ENCODE measurements at places on chromosomes 6 and 20.

DNA sequence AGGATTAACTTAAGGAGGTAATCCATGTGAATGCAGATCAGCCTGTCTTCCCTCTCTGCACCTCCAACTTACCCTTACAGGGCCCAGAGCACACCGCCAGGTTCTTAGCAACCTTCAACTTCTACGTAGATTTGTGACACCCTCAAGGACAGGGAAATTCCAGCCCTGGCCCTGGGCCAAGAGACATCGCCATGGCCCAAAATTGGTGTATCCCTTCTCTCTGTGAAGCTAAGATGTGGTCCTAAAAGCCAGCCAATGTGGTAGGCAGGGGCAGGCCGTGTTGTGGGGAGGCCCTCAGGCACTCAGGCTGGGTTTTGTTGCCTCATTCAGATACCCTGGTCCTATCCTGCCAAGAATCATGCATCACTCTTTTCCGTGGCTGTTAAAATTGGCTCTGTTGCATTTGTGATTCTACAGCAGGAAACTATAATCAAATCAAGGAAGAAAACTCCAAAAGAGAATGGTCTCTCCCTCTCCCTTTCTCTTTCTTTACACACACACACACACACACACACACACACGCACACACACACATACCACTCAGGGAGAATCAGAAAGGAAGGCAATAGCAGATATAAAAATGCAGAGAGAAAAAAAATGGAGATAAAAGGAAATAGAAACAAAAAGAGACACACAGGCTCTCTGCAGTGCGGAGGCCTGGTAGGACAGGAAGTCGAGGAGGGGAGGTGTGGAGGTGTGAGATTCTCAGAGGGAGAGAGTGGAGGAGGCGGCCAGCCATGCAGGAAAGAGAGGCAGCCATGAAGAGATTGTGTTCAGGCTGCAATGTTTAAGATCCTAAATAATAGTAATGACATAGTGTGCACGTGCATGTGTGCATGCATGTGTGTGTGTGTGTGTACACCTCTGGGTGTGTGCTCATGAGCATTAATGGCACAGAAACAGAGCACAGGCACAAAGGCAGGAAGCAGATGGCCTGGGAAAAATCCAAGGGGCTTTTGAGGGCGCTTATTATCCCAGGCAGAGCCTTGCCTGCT is 201.8 kb upstream of the LRFN2 start:
- no peak for DNase-seq

GRCh38 chr6:27669624-27670301 is 196.9 kb upstream of the ZNF184 start:
- DNase-seq = no peak

- DNase-seq = no peak
These were observed 68.2 kb upstream of the TNFAIP3 start for GRCh38 chr6:137798846-137799245.

GRCh38 chr20:32079655-32080109 is 27.6 kb downstream of the HCK start:
- no peak for DNase-seq

- no peak for DNase-seq
These were observed 742.0 kb upstream of the POU3F2 start for GRCh38 chr6:98092331-98092730.

DNA sequence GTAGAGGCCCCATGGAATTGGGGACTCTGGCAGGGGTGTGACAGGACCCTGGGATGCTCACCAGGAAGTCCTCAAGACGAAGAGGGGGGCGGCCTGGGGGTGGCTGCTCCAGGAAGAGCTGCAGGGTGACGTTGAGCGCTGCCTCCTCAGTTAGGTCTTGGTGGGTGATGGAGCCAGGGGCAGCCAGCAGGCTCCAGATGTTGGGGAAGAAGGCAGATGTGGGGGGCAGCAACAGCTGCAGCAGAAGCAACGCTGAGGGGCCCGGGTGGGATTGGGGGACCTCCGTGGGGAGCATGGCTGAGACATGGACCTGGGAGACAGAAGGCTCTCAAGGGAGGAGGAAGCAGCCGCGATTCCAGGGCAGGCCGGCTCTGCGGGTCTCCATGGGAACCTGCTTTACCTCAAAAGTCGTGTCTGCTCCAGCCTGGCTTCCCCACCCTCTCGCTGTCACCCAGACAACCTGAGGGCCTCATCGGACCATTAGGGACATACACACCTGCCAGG is 591 bp downstream of the VWA7 start:
- no peak for DNase-seq

DNA sequence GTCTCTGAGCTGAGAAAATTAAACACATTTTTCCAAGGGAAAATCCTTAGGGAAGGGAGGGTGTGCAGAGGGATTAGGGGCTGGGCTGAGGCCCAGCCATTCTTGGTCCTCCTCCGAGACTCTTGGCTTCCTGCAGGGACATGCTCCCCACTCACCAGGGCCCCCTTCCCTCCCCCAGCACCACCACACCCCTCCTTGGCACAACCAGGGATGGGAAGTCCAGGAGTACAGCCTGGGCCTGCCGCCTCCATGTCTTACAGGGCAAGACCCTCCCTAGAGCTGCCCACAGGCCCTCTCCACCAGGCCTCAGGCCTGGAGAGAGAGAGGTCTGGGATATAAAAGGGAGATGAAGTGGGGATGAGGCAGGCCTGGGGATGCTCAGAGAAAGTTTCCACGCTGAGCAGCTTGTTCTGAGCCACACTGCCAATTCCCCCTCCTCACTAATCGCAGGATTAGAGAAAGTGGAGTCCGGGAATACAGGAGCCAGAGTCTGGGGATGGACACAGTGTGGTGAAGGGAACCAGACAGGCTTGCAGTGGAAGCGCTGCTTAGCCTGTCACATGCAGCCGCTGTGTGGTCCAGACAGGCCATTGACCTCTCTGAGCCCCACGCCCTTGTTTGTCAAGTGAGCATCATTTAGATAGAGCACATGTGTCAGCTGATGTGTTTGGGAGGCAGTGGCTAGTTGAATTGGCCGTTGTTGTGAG is 105.5 kb downstream of the MRPL14 start:
- no peak for DNase-seq

- DNase-seq = no peak
These were observed 320.1 kb downstream of the BTBD3 start for GRCh38 chr20:12237772-12238171.

DNA sequence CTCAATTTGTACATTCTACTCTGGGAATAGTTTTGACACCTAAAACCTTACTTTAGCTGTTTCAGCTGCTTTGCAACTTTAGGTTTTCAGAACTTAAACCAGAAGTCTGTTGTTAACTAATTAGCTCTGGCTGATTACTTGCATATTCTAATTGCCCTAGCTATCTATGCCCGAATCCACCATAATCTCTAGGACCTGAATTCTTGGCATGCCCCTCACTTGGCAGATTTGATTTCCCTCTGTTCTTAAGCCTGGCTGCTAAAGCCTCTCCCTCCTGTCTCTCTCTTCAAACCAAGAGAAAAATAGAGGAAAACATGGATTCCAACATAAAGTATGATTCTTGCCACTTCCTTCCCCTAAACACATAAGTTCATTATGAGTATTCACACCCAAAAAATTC is 35.0 kb upstream of the LIN28B start:
- DNase-seq = no peak

DNA sequence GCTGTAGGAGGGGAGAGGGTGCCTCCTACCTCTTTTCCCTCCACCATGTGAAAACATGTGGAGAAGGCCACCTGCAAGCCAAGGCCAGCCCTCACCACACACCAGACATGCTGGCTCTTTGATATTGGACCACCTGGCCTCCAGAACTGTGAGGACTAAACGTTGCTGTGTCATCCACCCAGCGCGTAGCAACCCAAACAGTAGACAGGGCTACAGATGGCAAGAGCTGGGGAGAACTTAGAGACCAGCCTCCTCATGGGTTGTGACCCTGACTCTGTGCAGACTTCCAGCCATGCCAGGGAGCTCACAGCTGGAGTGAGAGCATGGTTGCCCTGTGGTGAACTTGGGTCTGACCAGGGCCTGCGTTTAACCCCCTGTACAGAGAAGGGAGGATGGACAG is 195.9 kb upstream of the CST7 start:
- no peak for DNase-seq

GRCh38 chr20:40343390-40343789 is 345.6 kb downstream of the MAFB start:
- DNase-seq = no peak

DNA sequence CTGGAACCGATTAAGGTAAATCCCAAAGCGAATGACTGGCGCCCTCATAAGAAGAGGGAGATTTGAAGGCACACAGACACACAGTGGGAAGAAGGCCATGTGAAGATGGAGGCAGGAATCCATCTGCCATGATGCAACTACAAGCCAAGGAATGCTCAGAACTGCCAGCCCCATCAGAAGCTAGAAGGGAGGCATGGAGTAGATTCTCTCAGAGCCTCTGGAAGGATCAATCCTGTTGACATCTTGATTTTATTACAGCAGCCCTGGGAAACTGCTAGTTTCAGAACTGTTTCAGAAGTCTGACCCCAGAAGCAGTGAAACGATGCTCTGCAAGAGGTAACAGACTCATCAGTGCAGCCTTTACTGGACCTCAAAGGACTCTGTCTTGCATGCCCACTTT is 103.5 kb upstream of the GPR6 start:
- no peak for DNase-seq

GRCh38 chr6:119343167-119343566 is 6.4 kb downstream of the MAN1A1 start:
- DNase-seq = no peak

- DNase-seq = no peak
These were observed 1.4 kb downstream of the NKX2-4 start for GRCh38 chr20:21395666-21396598.

GRCh38 chr6:124622351-124622750 is 339.9 kb upstream of the RNF217 start:
- no peak for DNase-seq

DNA sequence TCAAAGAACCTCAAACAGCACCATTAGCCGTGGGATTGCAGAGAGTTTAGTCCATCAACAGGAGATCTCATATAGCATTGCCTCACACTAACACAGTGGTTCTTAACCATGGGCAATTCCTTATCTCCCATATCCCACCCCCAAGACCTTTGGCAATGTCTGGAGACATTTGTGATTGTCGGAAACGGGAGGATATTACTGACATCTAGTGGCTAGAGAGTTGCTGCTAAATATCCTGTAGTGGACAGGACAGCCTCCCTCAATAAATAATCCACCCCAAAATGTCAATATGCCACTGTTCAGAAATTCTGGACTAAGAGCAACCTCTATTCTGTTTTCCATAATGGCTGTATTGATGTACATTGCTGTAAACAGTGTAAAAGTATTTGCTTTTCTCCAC is 210.1 kb upstream of the CCN2 start:
- no peak for DNase-seq

- DNase-seq = no peak
These were observed 70.0 kb upstream of the SUPT3H start for GRCh38 chr6:45447716-45448115.
